ENCODE measurements at places on chromosomes 6 and 20.

GRCh38 chr6:2508071-2508470 lies 242.7 kb downstream of the MYLK4 start:
- DNase-seq = no peak

DNA sequence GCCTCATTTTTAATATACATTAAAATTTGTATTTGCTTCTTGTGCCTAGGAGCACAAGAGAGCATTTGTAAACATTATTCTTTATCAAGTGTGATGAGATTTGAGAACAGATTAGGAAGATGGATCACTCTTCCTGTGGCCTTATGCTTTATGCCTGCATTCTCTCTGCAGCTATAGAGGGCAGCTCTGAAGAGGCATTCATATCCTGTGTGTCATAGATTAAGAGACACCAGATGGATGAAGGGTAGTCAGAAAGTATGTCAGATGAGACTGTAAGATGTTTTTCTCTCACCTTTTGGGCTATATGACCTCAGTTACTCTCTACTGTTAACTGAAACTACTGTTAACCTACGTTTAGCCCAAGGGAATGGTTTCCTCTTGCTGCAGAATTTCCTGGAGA lies 61.4 kb downstream of the DNAH8 start:
- no peak for DNase-seq

GRCh38 chr6:144753023-144753705 lies 468.0 kb downstream of the UTRN start:
- DNase-seq = no peak

DNA sequence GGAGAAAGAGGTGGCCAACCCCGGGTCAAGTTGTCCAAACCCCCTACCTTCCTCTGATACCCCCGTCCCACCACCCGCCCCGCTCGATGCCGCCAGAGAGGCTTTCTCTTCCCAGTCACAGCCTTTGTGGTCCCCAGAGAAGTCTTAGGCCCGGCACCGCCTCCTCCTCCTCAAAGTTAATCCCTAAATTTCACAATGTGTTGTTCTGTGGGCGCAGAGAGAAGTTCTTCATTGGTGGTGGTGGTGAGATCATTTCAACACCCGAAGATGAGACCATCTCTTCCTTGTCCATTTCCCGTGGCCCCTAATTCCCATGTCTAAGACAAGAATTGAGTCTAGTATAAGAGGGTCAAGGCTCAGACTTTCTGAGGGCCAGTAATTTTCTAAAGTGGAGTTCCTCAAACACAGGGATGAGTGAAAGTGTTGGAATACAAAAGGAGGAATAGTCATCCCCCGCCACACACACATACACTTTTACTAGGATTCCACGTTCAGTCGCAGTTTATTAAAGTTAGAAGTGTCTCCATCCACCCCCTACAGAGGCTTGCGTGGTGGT lies 10.4 kb downstream of the TRIM31 start:
- DNase-seq = no peak

GRCh38 chr6:136541395-136541794 lies 8.8 kb downstream of the MAP7 start:
- DNase-seq = no peak

DNA sequence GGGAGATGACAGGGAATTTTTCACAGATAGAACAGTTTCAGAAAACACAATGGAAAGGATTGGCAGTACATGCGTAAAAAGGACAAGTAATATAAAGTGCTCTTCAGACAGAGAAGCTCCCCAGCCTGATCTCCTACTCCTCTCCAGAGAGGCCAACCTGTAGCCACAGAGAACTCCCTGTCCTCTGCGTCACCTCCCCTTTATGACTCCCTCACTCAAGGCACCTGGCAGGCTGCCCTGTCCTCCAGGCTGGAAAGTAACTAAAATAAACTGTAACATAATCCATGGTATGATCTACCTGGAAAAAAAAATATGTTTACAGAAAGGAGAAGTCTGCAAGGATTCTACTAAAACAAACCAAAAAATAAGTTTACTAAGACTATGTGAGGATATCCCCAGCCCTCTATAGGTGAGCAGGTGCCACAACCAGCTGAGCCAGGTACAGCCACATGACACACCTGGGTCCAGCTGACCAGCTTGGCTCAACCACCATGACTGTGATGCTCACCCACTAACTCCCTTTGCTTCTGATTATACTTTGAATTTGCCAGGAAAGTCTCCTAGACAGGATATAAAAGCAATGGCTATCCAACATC lies 29.2 kb downstream of the MBOAT1 start:
- peak; percentile 47 for DNase-seq

Measured in NCI-H2107 (cell line).